ENCODE measurements at places on chromosomes 7 and 10.

- DNase-seq = no peak
These were observed 202.6 kb downstream of the MDFIC start for GRCh38 chr7:115124409-115124939.

DNA sequence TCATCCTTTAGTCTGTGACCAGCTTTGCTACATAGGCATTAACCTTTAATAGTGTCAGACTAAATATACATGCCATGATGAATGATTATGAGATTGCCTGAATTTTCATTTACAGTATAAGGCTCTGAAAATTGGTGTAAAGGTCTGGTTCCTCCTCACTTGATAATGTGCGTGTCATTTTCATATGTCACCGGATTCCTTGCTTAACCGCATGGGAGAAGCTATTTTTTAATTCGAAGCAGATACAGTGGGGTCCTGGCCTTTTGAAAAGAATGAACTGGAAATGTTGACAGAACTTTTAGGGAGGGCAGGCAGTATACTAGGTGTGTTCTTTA is 192.4 kb upstream of the SH2B2 start:
- peak; percentile 26 for DNase-seq

- no peak for DNase-seq
These were observed 248.6 kb upstream of the MAGI2 start for GRCh38 chr7:79702116-79702515.

GRCh38 chr7:7761974-7762779 is 43.8 kb upstream of the RPA3 start:
- DNase-seq = no peak

DNA sequence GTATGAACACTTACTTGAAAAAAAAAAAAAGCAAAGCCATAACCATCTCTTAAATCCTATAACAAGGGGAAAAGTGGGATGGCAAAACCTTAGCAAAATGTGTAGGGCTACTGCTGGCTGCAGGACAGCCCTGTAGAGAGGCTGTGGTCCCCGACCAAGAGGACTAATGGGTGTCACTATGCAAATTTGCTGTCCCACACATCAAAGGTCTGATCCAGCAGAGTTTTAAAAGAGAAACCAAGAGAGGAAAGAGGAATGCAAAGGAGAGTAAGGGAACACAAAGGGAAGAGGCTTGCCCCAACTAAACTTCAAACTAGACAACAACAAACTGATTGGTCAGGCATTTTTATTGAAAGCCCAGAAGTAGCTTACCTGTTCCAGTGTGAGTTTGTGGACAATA is 3.1 kb upstream of the ZNRF2 start:
- no peak for DNase-seq

GRCh38 chr10:122168598-122169394 is 102.3 kb upstream of the BTBD16 start:
- DNase-seq = no peak

- DNase-seq = no peak
These were observed 616.0 kb downstream of the GATA3 start for GRCh38 chr10:8670461-8670860.

DNA sequence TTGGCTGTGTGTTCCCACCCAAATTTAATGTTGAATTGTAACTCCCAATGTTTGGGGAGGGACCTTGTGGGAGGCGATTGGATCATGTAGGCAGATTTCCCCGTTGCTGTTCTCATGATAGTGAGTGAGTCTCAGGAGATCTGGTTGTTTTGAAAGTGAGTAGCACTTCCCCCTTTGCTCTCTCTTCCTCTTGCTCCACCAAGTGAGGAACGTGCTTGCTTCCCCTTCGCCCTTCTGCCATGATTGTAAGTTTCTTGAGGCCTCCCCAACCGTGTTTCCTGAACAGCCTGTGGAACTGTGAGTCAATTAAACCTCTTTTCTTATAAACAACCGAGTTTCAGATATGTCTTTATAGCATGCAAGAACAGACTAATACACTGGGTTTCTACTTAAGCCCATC is 176.3 kb downstream of the CDK14 start:
- DNase-seq = no peak

- no peak for DNase-seq
These were observed 46.2 kb downstream of the FAM53B start for GRCh38 chr10:124697837-124698544.

DNA sequence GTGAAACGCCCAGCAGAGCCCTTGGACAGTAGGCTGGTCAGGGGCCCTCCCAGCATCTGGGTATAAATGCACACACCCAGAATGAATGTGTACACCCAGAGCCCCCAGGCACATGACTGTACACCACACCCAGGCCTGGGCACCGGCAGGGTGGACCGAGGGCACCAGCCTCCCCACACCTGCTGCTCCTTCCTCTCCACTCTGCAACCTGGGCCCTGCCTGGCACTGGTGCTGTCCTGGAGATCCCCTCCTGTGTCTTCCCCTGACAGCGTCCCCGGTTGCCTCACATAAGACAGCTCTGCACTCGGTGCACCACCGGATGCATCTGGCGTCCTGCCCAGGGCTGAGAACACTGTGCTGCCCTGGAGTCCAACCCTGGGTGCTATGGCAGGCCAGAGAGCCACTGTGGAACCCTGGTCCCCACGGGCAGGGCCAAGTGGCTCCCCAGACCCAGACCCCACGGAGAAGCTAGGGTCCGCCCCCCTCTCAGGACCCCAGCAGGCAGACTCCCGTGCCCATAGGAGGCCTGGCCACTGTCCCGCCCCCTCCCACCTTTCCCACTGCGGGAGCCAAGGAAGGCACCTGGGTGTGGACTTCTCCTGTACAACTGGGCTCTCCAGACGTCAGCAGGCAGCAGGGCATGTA is 6.6 kb downstream of the RASGEF1A start:
- no peak for DNase-seq

DNA sequence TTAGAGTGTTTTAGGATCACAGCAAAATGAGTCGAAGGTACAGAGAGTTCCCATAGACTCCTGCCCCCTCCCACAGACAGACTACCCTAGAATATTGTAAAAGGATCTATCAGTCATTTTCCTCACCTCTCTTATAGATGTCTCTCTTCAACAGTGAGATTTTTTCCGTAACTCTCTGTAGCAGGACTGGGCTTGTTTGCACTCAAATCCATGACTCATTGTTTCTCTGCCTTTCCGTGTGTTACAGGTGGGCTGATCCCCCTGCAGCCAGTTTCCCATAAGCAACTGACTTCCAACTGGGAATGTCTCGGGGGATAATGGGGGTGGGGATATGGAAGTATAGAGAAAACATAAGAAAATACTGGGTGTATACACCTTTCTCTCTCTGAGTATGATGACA is 921.0 kb downstream of the GATA3 start:
- no peak for DNase-seq

DNA sequence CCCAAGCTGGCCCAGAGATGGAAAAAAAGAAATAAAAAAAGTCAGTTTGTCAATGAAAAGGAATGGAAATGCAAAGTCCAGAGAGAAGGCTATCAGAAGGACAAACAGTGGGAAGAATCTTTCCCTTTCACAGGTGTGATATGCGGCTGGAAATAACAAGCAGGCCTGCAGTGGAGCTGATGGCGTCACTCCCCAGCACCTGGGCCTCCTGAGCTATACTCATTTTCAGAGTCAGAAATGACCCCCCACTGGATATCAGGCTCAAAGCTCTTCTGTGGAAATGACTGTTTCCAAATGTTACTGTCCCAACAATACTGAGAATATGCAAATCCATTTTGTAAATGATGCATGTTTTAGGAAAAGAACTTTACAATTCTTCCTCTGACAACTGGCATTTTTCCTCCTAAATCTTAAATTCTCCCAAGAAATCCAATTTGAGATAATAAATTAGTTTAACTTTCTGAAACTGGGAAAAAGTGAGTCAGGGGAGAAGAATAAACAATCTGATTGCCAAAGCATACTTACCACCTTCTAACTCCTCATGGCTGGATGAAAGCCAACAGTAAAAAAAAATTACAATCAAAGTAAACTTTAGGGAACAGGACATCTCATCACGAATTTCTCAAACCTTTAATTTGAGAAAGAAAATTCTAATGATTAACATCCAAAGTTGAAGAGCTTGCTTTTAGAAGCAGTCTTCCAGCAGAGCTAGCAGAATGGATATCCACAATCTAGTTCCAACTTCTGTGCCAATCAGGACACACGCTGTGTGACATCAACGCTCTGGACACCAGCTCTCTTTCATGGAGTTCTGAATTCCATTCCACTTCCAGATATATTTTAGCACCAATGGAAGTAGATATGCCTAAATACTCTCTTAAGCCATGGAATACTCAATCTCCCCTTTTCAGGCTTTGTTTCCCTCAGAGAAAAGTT is 5.3 kb upstream of the CUZD1 start:
- DNase-seq = no peak

DNA sequence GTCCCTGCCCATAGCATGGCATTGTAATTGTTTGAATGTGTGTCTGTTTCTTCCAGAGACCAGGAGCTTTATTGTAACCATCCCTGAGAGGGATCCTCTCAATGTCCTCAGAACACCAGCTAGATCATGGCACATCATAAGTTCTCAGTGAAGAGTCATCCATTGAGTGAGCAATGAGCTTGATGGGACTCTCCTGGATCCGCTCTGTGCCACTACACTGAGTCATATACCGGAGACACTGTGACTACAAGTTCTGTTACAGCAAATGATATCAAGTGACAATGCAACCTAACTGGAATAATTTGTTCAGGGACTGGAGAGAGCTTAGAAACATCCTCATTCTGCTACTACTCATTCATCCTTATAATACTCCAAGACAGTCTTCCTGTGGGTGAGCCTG is 25.1 kb downstream of the MRPS24 start:
- DNase-seq = no peak

DNA sequence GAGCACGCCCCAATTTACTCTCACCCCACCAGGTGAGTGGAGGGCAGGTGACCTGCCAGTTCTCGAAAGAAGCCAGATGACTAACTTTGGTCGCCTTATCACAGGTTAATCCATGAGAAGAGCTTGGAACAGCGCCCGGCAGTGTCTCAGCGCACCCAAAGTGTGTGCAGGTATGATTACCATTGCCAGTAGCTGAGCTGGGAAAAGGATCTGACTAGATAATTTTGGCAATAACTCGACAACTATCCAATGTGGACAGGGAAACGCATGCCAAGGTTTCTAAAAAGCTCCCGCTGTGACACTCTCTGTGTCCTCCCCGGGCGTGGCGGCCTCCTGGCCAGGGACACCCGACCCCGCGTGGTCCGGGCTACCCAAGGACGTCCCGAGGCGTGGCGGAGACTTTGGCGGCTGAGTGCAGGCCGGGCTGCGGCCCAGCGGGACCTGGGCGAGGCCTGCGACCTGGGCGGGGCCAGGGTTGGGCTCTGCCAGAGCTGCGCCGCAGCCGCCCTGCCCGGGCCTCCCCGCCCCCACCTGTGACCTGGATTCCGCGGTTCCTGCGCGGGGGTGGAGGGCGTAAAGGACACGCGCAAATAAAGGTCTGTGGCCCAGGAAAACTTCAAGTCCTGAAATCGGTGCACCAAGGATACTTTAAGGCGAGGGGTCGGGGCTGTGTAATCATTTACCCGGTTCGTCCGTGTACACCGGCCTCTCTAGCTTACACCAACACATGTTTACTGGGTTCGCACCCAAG is 13.7 kb upstream of the WAPL start:
- DNase-seq = no peak

DNA sequence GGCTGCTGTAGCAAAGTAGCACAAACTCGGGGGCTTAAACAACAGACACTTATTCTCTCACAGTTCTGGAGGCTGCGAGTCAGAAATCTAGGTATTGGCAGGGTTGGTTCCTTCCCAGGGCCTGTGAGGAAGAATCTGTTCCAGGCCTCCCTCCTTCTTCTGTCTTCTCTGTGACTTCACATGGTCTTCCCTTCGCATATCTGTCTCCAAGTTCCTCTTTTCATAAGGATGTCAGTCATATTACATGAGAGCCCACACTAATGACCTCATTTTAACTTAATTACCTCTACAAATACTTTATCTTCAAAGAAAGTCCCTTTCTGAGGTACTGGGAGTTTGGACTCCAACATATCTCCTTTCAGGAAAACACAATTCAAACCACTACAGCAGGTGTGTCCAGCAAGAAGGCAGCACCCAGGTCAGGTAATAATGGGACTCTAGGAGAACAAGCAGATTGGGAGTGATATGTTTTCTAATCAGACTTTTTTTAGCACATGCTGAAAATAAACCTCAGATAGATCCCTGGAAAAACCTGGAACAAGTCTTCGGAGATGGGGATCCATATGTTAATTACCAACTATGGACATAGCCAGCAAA is 11.7 kb downstream of the CREB5 start:
- no peak for DNase-seq

- no peak for DNase-seq
These were observed 3.1 kb upstream of the SMNDC1 start for GRCh38 chr10:110307805-110308204.

- DNase-seq = peak; percentile 35
These were observed 10.8 kb downstream of the TLX1 start for GRCh38 chr10:101141616-101142532.

DNA sequence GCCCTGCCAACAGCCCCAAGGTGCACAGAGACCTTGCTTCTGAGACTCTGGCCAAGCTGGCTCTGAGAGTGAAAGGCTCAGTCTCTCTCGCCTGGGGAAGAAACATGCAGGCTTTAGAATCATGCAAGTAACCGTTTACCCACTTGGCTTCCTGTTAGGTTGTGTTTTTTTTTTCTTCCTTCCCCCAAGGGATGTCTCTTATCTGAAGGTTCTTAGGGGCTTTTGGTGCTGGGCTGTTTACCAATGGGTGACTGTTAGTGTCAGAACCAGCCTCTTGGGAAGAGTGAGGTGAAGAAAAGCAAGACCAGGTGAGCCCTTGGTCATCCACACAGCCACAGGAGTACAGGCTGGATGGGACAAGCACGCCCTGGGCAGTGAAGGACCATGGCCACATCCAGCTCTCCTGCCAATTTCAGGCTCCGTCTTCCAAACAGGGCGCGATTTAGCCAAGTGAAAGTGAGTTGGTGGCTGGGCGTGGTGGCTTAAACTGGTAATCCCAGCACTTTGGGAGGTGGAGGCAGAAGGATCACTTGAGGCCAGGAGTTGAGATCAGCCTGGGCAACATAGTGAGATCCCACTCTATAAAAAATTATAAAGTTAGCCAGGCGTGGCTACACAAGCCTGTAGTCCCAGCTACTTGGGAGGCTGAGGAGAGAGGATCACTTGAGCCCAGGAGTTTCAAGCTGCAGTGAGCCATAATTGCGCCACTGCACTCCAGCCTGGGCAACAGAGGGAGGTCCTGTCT is 76.3 kb upstream of the CUX1 start:
- DNase-seq = no peak

GRCh38 chr7:18013936-18014335 is 13.7 kb downstream of the PRPS1L1 start:
- DNase-seq = no peak

GRCh38 chr10:16519908-16520861 is 1.5 kb downstream of the C1QL3 start:
- DNase-seq = no peak

Data from HFF-Myc (cell line).